ENCODE measurements at places on chromosomes 11 and 22.

DNA sequence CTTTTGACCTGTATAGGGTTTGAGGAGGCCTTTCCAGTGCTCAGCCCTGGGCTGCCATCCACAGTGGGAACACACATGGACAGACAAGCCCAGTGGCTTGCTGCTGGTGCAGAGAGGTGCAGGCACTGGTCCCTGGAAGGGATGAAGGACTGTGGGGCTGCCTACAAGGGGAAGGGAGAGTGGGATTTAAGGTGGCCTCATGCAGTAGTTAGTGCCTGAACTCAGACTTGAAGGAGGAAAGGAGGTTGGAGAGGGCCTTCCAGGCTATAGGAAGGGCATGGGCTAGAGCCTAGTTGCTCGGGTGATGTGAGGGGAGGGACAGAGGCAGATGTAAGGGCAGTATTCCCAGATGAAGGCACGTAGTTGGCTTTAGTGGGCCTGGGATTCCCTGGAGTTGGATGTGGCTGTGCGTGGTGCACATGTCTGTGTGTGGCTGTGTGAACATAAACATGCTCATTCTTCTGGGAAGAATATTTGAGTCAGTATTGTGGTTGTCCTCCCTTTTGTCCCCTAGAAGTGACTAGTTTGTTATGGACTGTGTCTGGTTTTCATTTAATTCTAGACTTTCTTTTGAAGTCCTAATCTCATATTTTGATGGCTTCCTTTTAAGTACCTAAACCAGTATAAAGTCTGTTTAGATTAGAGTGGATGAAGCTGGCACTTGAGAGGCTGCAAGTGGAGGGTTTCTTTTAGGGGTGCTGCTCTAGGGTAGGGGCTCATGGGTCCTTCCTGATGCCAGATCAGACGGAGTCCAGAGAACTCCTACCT lies 18.4 kb downstream of the YDJC start:
- no peak for DNase-seq

- DNase-seq = no peak
Measured at GRCh38 chr11:2366733-2367132, 10.4 kb upstream of the CD81 start.

DNA sequence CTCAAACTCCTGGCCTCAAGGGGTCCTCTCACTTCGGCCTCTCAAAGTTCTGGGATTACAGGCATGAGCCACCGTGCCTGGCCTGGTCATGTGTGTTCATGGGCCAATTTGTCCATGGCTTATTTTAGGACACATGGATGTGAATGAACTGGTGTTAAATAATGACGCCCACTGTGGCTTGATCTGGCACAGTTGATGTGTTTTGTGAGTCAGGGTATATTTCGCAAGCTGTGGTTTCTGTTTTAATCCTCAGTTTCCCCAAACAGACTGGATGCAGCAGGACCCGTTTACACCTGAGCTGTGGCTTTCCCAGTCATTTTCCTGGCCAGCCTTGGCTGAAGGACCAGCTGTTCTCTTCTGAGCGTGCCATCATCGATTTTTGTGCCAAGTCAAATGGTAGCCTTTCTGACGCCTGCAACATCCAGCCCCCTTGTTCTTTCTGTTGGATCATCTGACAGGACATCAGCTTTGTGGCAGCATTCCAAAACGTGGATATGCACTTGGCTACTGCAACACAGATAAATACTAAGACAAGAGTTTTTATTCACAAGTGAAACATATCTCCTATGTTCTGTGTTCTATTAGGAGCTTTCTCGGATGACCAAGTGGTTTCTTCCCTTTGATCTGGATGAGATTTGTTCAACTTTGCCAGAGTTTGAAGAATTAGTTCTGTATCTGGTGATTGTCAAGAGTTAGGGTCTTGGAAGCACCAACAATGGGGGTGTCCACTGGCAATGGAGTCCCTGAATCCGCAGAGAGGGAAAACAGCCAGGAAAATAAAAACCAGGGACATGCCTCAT lies 40.0 kb upstream of the SEPTIN5 start:
- DNase-seq = no peak

DNA sequence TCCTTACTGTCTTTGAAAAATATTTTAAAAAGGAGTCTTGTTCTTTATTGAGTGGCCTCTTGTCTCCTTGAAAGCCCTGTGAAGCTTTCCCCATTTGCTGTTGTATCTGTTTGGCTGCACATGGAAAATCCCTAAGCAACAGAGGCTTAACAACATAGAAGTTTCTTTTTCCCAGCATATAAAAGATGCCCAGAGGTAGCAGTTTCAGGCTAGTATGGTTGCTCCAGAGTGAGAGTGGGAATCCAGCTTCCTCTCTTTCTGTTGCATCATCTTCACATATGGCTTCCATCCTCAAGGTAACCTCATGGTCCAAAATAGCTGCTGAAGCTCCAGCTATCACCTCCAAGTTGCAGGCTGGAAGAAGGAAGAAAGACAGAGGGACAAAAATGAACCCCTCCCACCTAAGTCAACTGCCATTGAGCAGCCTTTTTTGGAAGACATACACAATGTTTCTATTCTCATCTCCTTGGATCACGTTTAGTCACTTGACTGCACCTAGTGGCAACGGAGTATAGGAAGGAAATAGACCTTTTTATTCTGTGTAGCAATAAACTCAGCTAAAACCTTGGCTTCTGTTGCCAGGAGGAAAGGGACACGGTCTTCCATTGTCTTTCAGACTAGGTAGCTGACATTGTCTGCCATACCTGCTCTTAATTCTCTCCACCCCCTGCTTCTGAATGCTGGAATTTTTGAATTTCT lies 5.3 kb downstream of the CSF2RB start:
- peak; percentile 43 for DNase-seq

GRCh38 chr22:49046546-49047361 lies 780.9 kb downstream of the BRD1 start:
- DNase-seq = peak; percentile 21

GRCh38 chr11:130769782-130770535 lies 146.3 kb downstream of the SNX19 start:
- no peak for DNase-seq

- DNase-seq = no peak
Measured at GRCh38 chr22:49212002-49212401, 615.7 kb downstream of the BRD1 start.

GRCh38 chr11:27777033-27777432 lies 76.8 kb upstream of the BDNF start:
- DNase-seq = no peak

GRCh38 chr11:10990637-10991193 lies 132.9 kb upstream of the ZBED5 start:
- no peak for DNase-seq

GRCh38 chr11:12882670-12883069 lies 126.4 kb upstream of the RASSF10 start:
- DNase-seq = no peak

- peak; percentile 15 for DNase-seq
Measured at GRCh38 chr11:17864478-17864941, 129.9 kb downstream of the KCNC1 start.

GRCh38 chr11:65419772-65420481 lies 2.7 kb upstream of the NEAT1 start:
- DNase-seq = peak; percentile 83

GRCh38 chr11:7591987-7592386 lies 78.2 kb downstream of the PPFIBP2 start:
- no peak for DNase-seq

- DNase-seq = no peak
Measured at GRCh38 chr11:5929571-5930368, 12.3 kb upstream of the OR56A3 start.

DNA sequence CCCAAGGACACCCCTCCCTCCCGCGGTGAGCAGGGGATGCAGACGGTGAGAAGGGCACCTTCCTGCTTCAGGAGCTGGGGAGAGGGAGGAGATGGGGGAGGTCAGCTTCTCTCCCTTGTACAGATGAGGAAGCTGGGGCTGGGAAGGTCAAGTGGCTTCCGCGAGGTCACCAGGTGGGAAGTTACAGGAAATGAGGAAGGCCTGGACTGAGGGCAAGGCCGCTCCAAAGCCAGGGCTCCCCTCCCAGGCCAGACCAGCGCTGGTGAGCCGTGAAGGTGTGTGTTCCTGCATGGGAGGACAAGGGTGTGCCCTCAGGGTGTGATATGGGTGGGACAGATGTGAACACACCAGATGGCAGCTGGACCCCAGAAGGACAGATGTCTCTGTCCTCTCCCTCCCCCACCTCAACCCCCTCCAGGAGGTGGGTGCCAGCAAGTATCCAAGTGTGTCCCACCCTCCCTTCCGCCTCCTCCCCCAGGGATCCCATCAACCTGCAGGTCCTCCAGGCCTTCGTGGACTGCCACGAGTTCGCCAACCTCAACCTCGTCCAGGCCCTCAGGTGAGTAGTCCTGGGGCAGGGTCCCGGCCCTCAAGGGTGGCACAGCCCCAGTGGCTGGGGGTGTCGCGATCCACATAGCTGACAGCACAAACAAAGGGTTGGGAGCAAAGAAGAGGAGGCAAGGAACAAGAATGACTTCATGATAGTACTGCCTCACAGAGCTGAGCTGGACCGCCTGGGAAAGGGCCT lies 16.6 kb downstream of the CYTH4 start:
- DNase-seq = no peak

DNA sequence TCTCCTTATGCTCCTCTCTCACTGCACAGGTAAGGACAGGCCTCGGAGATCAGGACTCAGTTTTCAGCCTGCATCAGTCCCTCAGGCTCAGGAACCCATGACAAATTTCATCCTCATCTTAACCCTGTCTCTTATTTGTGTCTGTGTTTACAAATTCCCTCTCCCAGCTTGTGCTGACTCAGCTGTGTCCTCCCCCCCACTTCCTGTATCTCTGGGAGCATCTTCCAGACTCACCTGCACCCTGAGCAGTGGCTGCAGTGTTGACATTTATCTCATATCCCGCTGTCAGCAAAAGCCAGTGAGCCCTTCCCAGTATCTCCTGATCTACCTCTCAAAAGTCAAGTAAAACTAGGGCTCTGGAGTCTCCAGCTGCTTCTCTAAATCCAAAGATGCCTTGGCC lies 65.6 kb upstream of the VPREB1 start:
- DNase-seq = no peak

DNA sequence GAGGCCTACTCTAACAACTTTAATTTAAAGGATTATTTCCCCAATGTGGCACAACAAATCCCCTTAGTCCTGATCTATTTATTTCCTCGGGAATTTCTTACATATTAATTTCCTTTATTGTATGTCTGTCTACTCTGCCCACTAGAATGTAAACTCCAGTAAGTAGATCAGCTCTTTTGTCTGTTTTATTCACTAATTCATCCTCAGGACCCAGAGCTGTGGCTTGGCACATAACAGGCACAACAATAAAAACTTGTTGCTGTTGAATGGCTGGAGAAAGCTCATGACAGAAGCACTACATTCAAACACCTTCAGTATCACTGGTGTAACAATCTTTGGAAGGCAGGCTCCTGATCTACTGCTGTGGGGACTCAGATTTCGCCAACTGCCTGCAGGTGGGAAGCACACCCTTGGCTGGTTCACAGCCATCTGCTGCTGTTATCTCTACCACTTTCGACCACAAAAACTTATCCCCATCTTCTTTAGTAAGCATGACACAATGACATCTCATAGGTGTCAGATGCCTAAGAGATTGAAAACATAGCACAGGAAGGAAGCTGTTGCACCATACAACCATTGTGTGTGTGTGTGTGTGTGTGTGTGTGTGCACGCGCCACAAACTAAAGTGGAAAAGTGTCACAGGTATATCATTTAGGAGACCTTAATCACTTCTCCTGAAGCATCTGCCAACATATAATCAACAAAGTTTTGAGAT lies 11.9 kb downstream of the HIRA start:
- DNase-seq = peak; percentile 86

- no peak for DNase-seq
Measured at GRCh38 chr11:21040630-21041029, 371.2 kb downstream of the NELL1 start.
